Amniotic stem cell (primary cell): ENCODE measurements at places on chromosomes 6 and 20.
A peak's percentile ranks its signal among the peaks of the same experiment; 100 is the strongest.

GRCh38 chr20:57263801-57264792, 2.3 kb downstream of the BMP7 start:
- no peak for DNase-seq

DNA sequence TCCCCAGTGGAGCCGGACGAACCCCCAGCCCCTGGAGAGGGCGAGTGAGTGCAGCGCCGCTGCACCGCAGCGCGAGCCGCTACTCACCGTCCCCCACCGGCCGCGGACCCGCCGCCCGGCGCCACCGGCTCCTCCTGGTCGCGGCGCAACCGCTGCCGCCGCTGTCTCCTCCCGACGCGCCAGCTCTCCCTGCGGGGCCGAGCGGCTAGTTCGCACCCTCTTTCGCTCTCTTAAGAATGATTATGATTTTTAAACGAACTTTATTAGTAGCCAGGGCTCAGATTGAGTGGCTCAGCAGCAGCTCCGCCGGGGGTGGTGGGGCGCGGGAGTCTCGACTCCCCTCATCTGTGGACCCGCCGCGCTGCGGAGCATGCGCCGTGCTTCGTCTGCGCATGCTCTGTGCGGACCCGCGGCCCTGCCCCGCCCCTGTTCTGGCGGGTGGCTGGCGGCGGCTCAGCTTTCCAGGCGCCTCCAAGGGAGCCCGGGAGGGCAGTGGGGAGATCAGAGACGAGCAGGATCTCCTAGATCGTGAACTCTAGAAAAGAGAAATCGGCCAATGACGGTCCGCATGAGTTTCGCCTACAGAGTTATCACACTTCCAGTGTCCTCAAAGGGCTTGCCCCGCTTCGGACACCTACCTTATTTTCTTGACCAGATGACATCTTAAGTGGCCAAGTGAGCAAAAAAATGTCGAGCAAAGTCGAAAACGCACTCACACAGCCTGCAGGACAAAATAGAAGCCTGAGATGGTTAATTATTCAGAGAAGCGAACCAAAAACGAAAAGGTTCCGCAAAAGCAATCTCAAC, at the start of gene RAB23:
Gene RAB23, minus strand, starts transcription at position 372 of the 807 bp plus-strand sequence. CDS start 11,927 bp downstream, outside the sequence.
- peak; percentile 43 for DNase-seq

DNA sequence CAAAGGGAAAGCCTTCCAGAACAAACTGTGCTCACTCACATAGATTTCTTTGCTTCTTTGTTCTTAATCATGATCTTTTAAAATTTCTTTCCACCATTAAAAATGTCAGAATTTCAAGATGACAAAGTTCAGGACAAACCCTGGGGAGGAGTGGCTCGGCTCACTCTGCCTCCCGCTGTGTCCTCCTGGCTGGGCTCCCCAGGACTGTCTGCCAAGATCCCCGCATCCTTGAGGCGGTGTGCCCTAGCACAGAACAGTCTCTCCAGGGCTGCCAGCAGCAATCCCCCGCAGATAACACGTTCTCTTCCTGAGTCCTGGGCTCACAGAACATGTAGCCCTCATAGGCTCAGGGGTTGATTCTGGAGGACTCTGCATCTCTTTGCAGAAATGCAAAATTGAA, 98.4 kb upstream of the KCNG1 start:
- DNase-seq: no peak

GRCh38 chr20:36851490-36851889, 24.4 kb upstream of the TLDC2 start:
- DNase-seq: no peak

- DNase-seq: no peak
Observed at GRCh38 chr6:129297592-129297991, 412.4 kb downstream of the ARHGAP18 start.

GRCh38 chr20:51087266-51087665, 64.4 kb upstream of the KCNG1 start:
- DNase-seq: no peak

DNA sequence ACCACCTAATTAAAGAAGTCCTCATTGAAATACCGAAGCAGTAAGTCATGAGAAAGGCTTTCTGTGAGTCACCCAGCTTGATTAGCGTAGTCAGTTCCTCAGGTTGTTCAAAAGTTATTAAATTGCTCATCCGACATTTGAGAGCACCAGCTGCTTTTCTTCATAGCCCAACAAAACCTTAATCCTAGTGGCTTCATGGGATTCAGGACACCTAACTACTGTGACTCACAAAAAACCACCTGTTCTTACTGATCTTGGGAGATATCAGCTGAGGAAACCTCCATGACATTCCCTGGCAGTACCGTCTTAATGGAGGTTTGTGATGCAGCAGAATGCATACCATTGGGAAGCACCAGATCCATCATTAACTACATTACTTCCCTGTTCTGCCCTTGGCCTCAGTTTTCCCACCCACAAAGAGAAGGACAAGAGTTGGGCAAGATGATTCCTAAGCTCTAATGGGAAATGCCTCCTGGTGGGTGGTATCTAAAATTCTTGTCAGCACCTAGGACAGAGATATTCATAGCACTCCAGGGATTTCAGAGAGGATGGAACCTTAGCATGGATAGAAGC, 103.8 kb downstream of the KHDC1L start:
- DNase-seq: peak; percentile 4

DNA sequence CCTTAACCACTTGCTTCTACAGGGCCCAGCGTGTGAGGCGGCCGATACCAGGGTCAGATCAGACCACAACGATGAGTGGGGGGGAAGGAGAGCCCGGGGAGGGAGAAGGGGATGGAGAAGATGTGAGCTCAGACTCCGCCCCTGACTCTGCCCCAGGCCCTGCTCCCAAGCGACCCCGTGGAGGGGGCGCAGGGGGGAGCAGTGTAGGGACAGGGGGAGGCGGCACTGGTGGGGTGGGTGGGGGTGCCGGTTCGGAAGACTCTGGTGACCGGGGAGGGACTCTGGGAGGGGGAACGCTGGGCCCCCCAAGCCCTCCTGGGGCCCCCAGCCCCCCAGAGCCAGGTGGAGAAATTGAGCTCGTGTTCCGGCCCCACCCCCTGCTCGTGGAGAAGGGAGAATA, 2.8 kb downstream of the RING1 start:
- DNase-seq: no peak

DNA sequence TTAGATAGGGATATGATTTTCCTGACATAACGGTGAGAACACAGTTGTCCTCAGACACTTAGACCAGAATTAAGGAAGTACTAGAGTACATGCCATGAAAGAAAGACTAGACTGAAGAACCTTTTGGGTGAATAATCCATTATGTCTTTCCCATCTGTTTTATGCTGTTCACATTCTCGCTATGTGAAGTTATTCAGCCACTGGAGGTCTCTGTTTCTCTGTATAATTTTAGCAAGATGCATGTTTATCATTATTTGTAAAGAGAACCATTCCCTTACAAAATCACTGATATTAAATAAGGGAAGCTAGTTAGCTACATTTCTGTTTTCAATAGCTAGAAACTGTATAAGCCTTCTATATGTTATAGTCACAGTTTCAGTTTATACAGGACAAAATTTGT, 391.9 kb downstream of the CD109 start:
- no peak for DNase-seq

- peak; percentile 18 for DNase-seq
Observed at GRCh38 chr6:1624851-1625781, 15.4 kb downstream of the FOXC1 start.

DNA sequence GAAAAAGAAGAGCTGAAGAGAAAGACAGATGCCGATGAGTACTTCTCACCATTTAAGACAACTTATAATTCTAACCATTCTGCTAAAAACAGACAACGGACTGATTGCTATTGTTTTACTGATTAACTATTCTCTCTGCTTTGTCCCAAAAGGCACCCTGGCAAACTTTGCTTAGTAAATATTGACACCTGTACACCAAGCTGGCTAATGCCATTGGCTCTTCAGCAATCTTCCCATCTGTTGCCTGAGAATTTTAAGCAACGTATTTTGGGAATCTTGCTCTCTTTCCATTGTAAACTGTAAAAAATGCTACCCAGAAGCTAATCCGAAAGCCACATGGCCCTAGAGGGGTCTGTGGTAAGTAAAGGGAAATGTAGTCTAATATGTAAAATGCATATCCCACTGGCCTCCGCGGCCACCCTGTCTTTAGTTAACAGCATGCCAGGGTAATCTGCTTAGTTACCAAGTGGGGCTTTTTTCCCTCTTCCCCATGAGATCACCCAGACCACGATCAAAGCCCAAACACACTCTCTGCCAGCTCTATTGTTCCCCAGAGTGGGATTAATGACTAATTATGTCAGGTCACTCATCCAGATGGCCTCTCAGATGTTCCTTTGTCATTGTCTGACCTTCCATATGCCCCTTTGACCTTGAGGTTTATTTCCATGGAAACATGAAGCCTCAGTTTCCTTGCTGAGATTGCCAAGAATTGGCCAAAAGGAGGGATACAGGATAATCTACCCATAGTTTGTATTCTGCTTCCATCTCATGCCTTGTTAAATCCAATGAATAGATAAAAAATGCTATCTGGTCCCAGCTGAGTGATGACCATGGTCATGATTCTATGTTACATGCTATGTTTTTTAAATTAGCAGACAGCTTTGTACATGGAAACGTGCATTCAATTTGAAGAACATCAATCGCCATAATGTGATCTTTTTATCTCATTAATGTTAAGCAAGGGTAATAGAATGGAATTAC, 216.4 kb upstream of the MCHR2 start:
- DNase-seq: no peak

- no peak for DNase-seq
Observed at GRCh38 chr6:11412616-11413015, 124.9 kb upstream of the TMEM170B start.

DNA sequence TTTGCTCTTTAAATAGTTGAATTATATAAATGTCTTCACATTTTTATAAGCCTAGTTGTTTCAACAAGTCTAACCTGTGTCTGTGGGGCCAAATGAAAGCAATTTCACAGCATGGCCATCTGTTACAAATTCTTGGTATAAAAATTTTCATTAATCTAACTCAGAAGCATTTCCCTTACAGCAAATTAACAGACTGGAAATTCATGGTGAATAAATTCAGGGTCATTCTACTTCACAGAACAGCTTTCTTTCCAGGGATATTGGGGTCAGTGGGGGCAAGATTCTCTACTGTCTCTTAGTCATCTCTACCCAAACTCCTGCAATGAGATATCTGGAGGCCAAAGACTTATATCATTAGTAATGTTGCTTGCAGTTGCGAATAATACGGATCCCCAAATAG, 352.1 kb downstream of the MMUT start:
- no peak for DNase-seq

DNA sequence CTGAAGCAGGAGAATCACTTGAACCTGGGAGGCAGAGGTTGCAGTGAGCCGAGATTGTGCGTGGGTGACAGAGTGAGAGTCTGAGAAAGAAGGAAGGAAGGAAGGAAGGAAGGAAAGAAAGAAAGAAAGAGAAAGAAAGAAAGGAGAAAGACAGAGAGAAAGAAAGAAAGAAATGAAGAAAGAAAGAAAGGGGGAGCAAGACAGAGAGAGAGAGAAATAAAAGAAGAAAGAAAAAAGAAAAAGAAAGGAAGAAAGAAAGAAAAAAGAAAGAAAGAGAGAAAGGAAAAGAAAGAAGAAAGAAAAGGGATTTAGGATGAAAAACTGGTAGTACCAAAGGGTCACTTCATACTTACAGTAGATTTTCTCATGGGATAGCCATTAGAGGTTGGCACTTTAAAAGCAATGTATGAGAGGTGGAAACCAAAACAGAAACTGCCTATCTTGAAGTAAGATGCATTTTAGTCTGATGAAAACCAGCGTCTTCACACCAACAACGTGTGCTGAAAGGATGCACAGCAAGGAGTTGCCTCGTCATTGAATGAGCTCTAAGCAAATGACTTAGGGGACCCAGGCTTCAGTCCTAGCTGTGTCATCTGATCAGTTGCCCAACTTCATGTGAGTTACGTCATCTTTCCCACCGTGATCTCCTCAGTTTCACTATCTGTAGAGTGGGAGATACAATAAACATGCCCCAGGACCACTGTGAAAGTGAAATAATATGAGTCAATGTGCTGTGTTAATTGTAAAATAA, 133.9 kb upstream of the NEDD9 start:
- DNase-seq: no peak

- no peak for DNase-seq
Observed at GRCh38 chr6:129835691-129836090, 25.4 kb downstream of the TMEM244 start.

DNA sequence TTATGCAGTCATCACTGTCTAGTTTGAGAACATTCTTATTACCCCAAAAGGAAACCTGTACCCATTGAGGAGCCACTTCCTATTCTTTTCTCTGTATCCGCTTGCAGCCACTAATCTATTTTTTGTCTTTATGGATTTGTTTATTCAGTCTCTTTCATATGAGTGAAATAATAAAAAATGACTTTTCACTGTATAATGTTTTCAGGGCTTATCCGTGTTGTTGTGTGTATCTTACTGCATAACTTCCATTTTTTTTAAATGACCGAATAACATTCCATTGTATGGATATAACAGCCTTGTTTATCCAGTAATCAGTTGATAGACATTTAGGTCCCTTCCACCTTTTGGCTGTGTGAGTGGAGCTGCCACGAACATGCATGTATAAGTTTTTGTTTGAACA, 86.6 kb downstream of the ZFAND3 start:
- DNase-seq: no peak

GRCh38 chr6:53532942-53533341, 12.0 kb downstream of the GCLC start:
- DNase-seq: no peak

DNA sequence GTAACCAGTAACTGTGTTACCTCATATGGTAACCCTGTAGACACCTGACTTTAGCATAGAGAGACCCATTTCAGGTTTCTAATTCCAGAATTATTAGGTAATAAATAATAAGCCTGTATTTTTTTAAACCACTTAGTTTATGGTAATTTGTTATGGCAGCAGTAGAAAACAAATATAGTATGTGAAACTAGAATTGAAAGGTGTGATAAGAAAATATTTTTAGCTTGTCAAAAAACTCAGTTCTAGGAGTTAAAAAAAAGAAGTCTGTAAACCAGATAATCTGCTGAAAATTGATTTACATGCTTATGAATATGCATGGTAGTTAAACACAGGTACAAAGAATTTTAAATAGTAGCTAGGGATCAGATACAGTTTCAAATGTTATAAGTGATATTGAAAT, 695.0 kb upstream of the GJE1 start:
- no peak for DNase-seq

GRCh38 chr6:66179361-66179760, 472.3 kb upstream of the EYS start:
- DNase-seq: no peak

- no peak for DNase-seq
Observed at GRCh38 chr6:1796706-1797529, 187.2 kb downstream of the FOXC1 start.

- no peak for DNase-seq
Observed at GRCh38 chr6:164152611-164153010, 738.1 kb downstream of the QKI start.

- DNase-seq: no peak
Observed at GRCh38 chr6:89566930-89567629, 71.5 kb downstream of the LYRM2 start.

DNA sequence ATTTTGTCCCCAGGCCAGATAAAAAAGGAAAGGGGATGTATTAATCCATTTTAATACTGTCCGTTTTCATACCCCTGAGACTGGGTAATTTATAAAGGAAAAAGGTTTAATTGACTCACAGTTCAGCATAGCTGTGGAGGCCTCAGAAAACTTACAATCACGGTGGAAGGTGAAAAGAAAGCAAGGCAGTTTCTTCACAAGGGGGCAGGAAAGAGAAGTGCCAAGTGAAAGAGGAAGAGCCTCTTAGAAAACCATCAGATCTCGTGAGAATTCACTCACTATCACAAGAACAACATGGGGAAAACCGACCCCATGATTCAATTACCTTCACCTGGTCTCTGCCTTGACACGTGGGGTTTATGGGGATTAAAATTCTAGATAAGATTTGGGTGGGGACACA, 152.5 kb downstream of the IBTK start:
- no peak for DNase-seq
